ENCODE measurements at places on chromosomes 7 and 10.

DNA sequence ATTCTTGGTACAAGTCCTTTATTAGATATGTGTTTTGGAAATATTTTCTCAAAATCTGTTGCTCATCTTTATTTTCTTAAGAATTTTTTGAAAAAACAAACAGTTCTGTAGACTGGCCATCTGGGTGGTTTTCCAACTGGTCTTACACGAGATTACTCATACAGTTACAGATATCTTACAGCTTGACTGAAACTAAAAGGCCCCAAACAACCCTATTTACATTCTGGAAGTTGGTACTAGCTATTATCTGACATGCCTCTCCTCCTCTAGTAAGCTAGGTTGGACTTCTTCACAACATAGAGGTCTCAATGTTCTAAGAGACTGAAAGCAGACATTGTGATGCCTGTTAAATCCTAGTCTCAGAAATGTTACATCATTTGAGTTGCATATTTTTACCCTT lies 52.0 kb downstream of the ZNF22 start:
- DNase-seq = no peak

GRCh38 chr10:54622017-54622416 lies 179.0 kb downstream of the PCDH15 start:
- no peak for DNase-seq

GRCh38 chr10:47404446-47404845 lies 20.4 kb upstream of the ZNF488 start:
- DNase-seq = no peak

DNA sequence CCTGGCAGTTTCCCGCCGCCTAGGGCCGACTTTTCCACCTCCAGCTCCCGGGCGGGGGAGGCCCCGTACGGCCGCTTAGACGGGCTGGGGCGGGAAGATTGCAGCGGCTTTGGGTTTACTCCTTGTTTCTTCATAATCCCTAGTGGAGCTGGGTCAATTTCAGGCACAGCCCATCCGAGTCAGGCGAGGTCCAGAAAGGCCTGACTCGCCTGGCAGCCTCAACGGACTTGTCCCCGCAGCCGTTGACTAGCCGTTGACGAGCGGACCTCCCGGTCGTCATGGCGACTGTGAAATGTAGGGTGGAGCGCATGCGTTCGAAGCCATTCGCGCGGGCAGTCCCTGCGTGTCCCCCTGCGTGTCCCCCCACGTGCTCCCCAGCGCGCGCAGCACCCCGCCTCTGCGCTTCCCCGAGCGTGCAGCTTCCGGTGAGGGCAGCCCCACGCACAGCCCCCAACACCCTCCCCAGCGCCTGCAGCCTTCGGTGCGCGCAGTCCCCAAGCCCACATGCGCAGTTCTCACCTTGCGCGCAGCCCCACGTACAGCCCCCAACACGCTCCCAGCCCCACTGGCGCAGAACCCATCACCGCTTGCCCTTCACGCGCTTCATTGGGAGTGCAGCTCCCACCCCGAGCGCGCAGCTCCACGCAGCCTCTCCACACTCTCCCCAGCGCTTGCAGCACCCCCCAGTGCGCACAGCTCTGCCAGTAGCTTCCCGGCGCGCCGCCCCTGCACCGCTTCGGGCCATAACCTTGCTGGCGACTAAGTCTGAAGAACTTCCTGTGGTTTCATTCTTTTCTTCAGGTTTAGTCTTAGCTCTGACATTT lies 67.8 kb downstream of the TBX20 start:
- no peak for DNase-seq

DNA sequence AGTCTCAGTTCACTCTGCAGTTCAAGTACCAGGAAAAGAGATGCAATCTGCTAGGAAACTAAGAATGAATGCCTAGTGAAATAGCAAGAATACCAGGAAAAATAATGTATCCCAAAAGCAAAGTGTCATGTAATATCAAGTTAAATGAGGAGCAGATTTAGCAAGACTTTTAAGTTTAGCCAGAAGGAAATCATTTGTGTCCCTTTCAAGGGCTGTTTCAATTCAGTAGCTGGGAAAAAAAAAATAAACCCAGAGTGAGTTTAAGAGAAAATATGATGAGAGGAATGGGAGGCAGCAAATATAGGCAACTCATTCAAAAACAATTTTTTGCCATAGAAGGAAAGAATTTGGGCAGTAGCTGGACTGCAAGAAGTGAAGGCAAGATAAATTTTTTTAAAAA lies 135.8 kb downstream of the DGKB start:
- no peak for DNase-seq

DNA sequence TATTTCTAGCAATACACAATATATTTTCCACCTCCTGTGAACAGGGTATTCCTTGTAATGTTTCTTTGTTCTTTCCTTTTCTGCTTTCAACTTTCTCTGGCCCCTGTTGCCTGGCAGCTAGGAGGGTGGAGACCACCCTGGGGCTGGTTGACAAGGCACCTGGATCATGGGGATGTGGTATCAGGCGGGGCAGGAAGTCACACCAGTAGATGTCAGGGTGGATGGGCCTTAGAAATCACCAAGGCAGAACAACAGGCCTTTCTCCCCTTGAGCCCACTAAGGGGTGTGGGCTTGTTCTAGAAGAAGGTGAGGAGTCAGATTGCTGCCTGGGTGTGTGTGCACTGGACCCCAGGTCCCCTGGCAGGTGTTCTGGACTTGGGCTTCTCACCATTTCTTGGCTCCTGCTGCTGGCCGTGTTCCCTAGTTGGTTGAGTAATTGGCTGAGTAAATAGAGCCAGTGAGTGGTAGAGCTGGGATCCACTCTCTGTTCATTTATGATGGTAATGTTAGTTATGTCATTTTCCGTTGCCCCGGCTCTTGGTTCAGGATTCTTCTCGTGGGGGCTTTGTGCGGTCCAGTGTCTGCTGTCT lies 24.9 kb downstream of the ZNF783 start:
- no peak for DNase-seq

DNA sequence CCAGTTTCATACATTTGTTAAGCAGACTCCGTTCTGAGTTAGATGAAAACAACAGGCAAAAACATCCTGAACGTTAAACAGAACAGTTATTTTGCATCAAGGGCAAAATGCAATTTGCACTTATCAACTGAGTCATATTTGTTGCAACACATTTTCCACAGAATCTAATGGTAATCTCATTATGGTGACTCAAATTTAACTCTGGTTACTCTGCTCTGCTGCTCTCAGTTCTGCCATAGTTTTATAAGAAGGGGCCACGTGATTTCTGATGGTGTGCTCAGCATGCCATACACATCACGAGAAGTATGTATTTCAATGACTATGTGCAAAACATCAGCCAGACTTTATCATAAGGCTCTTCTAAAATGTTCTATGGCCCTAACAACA lies 148.8 kb downstream of the CHCHD3 start:
- no peak for DNase-seq

- DNase-seq = no peak
Measured at GRCh38 chr10:114854906-114855305, 33.3 kb downstream of the FHIP2A start.

DNA sequence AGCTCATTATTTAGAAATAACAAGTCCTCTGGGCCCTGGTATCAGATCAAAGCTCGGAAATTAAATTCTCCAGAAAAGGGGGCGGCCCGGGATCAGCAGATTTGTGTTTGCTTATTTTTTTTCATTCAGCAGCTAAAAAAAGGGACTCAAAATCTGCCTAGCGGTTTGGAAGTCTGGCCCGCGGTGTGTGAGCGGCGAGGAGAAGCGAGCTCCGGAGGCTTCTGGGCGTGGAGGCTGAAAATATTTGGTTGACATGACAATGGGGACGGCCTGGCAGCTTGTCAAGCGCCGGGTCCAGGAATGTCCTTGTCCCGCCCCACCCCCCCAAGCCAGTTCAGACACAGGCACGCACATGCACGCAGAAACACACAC lies 43.4 kb downstream of the FOXL3 start:
- no peak for DNase-seq

DNA sequence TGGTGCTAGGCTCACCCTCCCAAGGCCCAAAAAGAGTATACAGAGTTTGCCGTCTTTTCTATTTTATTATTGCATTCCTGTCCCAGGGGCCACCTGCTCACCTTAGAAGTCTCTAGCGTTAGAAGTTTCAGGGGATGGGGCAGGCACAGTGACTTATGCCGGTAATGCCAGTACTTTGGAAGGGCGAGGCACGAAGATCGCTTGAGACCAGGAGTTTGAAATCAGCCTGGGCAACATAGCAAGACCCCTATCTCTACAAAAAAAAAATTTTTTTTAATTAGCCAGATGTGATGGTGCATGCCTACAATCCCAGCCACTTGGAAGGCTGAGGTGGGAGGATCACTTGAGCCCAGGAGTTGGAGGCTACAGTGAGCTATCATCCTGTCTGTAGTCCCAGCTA lies 30.3 kb upstream of the HSPB1 start:
- DNase-seq = no peak

DNA sequence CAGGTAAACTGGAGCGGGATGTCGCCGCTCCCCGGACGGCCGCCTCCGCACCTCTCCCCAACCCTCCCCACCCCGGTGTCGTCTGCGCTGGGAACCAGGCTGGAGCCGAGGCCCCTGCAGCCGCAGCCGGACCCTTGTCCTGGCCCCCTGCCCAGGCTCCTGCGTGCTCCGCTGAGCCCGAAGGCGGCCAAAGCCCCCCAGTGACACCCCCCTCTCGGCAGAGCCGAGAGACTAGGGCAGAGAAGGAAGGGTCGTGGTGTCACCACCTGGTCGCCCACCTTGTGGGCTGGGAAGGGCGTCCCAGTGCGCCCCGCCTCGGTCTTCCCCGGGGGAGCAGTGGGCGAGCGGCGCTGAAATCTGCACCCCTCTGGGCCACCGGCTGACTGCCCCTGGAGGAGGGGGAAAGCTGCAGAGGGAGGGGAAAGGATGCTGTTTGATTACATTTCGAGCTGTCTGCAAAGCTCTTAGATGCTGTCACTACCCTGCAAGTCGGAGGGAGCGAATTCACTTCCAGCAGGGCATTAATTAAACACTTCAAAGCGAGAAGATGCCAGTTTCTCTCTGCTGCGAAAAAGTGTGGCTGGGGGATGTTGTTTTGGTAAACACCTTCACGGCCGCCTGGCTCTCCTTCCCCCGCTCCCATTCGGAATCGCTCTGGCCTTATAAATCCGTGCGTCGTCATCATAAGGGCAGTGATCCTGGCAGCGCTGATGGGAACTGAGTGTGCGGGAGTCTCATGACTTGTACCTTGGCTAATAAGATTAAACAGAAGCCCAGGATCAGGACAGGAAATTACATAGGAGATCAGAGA lies 622 bp downstream of the DYNC1I1 start:
- no peak for DNase-seq

GRCh38 chr10:132374176-132374575 lies 22.8 kb upstream of the PWWP2B start:
- DNase-seq = no peak

- no peak for DNase-seq
Measured at GRCh38 chr7:157013602-157014549, 3.4 kb upstream of the MNX1 start.

- DNase-seq = no peak
Measured at GRCh38 chr10:74207691-74208480, 56.9 kb downstream of the ADK start.

GRCh38 chr10:44361109-44361508 lies 23.8 kb downstream of the CXCL12 start:
- no peak for DNase-seq
